NCI-H2029 treated with DMSO at 0.1 percent for 48 hours (cell line): ENCODE measurements at places on chromosomes 13 and 19.
A peak's percentile ranks its signal among the peaks of the same experiment; 100 is the strongest.

GRCh38 chr19:5021046-5021445 is 52.1 kb downstream of the KDM4B start:
- DNase-seq, result no peak

GRCh38 chr19:46984077-46985010 is 35.3 kb upstream of the NPAS1 start:
- DNase-seq, result peak; percentile 31

GRCh38 chr13:95457294-95457693 is 95.2 kb upstream of the CLDN10 start:
- DNase-seq, result no peak

GRCh38 chr13:107238262-107238981 is 670.5 kb upstream of the ARGLU1 start:
- no peak for DNase-seq

GRCh38 chr19:44723299-44723951 is 24.5 kb downstream of the CEACAM16 start:
- DNase-seq, result no peak

GRCh38 chr13:27037571-27037970 is 134.0 kb downstream of the USP12 start:
- no peak for DNase-seq

DNA sequence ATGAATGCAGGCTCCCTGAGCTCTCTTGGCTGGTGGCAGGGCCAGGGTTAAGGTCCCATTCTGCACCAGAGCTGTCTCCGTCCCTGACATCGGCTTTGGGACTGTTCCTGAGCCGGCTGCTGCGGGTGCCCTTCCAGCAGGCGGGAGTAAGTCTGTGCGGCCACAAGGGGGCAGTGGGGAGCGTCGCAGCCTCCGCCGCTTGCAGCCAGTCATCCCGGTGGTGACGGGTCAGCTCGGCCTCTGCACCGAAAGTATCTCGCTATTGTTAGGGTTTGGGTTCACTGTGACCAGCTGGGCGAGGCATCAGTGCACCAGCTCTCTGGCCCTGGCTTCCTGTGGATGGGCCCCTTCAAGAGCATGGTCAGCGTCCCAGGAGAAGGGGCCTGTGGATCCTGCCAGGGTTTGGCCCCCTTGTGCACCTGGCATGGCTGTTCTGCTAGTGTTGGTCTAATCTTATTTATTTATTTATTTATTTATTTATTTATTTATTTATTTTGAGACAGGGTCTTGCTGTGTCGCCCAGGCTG is 15.1 kb downstream of the NDUFB7 start:
- DNase-seq, result peak; percentile 53

GRCh38 chr19:14694641-14695266 is 4.9 kb downstream of the ZNF333 start:
- DNase-seq, result no peak

GRCh38 chr19:10395003-10395402 is 8.3 kb downstream of the CDC37 start:
- no peak for DNase-seq

DNA sequence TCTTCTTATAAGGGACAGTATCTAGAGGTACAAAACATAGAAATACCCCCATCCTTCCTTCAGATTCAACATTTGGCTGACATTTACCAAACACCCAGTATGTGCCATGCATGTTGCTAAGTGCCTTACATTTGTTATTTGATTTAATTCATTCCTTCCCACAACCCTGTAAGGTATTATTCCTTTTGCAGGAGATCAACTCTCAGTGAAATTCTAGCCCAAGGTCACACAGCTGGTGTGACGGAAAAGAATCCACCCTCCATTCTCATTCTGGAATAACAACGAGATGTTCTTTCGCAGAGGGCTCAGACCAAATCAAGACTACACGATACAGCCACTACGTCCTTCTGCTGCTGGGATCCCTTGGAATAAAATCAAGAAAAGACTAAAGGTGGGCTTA is 67.8 kb downstream of the C13orf42 start:
- DNase-seq, result no peak

GRCh38 chr19:10353793-10354391 is 14.5 kb upstream of the ICAM3 start:
- DNase-seq, result no peak

DNA sequence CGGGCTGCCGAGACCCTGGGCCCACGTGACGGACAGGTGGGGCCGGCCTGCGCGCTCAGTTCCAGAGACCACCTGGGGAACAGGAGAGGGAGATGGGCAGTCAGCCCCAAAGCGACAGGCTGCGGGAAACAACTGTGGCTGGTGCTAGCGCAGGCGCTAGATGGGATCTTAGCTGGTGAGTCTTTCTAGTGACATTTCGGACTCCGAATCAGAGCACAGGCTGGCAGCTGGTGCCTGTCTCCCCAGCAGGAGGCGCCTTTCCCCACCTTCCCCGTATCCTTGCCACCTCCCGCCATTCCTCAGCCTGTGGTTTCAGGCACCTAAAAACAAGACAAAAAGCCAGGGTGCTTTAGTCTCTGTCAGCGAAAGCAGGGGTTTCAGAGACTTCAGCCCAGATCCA is 19.4 kb upstream of the RANBP3 start:
- DNase-seq, result no peak

DNA sequence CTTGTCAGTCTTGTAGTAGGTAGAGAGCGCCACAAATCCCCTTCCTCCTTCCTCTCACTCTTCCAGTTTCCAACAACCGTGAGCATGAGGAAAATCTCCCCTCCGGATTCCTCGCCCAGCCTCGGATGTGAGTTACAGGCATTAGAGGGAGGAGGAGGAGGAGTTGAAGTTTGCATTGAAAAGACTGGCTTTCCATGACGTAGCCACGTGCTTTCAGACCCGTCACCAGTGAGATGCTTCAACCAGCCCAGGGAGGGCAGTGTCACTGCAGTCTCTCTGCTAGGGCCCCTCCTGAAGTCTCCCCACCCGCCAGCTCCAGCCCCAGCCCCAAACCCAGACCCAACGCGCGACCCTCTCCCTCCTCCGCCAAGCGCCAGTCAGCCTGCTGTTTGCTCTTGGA is 442 bp upstream of the FGF14 start:
- no peak for DNase-seq

GRCh38 chr19:7618771-7619510 is 10.4 kb downstream of the XAB2 start:
- DNase-seq, result no peak

- no peak for DNase-seq
Measured at GRCh38 chr19:57110592-57111328, 9.0 kb upstream of the USP29 start.

- DNase-seq, result no peak
Measured at GRCh38 chr19:33302974-33303790, 848 bp upstream of the CEBPA start.

DNA sequence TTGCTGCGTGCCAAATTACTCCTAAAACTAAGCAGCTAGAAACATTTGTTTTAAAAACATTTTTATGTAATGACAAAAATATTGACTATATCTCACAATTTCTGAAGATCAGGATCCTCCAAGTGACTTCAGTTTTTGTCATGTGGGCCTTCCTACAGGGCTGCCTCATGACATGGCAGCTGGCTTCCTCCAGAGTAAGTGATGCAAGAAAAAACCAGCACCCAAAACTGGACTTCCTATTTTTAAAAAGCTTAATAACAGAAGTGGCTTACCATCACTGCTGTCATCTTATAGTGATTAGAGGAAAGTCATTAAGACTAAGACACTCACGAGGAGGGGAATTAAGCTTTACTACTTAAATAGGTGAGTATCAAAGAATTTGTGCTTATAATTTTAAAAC is 681.7 kb downstream of the PCDH17 start:
- DNase-seq, result no peak

DNA sequence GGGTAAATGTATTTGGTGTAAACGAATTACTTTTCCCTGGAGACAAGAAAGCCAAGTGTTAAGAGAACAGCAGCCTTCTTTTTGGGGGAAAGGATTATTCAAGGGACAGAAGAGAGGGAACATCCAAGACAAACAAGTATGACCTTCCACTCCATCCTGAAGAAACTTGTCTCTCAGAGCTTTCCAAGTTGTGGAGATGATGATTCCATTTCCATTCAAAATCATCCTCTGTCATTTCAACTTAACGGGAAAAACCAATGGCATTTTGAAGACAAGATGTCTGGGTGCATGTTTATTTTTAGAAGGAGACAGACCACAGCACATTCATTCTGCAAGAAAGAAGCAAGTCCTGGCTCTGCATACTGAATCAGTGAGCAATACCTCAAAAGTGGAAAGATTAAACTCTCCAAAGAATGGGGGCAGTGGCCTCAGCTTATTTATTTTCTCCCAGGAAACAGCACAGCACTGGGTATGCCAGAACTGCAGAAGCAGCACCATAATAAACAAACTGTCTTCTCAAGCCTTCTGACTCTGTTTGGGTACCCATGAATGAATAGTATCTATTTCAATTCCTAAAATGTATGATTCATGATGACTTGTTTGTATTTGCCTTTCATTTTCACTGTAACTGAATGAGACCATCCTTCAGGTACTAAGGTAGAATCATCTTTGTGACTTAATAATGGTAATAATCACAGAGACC is 541.0 kb downstream of the RFC3 start:
- DNase-seq, result no peak

GRCh38 chr13:31946091-31946770 is 85.3 kb upstream of the FRY start:
- DNase-seq, result no peak

GRCh38 chr13:64186071-64186470 is 2770.4 kb upstream of the PCDH20 start:
- no peak for DNase-seq

- DNase-seq, result no peak
Measured at GRCh38 chr19:13906521-13906904, 512 bp downstream of the CC2D1A start.

- DNase-seq, result no peak
Measured at GRCh38 chr13:73324842-73325722, 266.3 kb downstream of the KLF5 start.

DNA sequence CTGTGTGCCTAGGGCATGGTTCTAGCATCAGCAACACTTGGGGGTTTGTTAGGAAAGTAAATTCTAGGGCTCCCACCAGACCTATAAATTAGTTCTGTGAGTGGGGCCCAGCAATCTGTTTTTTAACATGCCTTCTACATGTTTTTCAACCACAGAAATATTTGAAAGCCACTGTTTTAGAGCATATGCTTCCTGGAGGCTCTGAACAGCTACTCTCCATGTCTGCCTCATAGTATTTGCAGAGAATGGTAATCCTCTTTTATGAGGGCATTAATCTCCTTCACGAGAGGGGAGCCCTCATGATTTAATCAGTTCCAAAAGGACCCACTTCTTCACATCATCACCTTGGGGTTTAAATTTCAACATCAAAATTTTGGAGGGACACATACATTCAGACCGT is 6.0 kb downstream of the SPATA13 start:
- DNase-seq, result no peak

GRCh38 chr13:75656425-75656989 is 20.4 kb downstream of the LMO7 start:
- DNase-seq, result no peak

DNA sequence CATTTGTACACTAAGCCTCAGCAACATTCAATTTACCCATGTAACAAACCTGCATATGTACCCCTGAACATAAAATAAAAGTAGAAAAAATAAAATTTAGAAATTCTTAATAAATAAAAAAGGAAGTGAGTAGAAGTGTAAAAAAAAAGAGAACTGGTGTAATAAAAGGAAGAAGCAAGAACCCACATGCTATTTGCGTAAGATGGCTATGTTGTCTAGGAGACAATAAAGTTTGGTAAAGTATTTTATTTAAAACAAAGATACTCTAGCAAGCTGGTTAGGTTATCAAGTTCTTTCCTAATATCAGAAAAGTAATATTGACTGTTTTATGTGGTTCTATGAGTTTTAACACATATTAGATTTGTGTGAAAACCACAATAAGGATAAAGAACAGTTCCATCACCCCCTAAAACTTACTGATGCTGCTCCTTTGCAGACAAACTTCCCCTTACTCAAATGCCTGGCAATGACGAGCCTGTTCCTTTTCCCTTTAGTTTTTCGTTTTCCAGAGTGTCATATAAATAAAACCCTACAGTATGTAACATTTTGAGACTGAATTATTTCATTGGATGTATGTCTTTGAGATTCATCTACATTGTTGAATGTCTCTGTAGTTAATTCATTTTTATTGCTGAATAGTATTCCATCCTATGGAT is 98.9 kb downstream of the TNFSF13B start:
- DNase-seq, result no peak

- no peak for DNase-seq
Measured at GRCh38 chr19:39568604-39569003, 28.6 kb upstream of the EID2 start.

DNA sequence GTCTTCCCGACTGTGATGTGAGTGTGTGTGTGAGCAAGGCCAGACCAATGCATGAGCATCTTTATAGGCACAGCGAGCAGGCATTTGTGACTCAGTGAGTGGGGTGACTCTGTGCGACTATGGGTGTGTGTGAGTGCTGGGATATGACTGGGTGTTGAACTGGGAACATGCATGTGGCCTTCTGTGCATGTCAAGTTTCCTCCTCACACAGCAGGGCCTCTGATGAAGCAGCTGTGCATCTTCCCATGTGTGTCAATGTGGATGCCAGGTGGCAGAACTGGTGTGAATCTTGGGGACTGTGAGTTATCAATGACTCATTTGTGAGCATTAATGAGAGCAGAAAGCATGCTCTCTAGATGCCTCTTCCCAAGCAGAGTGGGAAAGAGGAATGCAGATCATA is 12.1 kb upstream of the LGALS14 start:
- DNase-seq, result no peak

DNA sequence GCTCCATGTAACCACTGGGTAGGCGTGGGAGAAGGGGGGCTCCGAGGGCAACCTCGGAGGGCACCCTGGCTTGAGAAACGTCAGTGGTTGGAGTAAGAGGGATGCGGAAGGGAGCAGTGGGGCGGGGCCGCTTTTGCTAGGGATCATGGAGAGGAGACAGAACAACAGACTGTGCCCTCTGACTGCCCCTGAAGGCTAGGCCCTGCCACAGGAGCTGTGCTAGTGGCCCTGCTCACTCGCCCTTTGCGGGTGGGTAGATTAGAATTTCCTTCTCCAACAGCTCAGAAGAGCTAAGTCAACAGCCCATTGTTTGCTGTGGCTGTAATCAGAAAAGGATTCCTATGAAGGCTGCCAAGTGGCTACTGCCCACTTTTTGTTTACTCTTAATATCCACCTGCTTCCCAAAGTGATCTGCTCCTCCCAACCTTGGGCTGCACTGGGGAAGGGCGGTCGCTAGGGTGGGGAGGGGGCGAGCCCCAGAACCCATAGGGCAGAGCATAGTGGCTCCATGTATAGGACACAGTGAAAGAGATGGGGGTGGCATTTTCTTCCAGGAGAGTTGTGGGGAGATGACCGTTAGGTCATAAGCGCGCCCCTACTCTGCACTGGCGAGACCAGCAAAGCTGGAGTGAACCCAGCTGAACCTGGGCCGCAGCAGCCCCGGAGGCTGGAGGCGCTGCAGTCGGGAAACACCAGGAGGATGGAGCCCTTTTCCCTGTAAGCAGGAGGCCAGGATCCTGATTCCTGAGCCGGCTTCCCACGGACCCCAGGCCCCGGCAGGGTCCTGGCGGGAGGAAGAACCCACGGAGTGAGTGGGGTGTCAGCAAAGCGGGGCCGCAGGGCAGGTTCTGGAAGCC is 1.9 kb upstream of the C1QTNF9 start:
- peak; percentile 36 for DNase-seq

GRCh38 chr19:6417713-6418561 is 6.7 kb downstream of the KHSRP start:
- no peak for DNase-seq
